ENCODE measurements at places on chromosomes 2 and 18.

- DNase-seq = no peak
Observed at GRCh38 chr18:36041146-36041545, 26.2 kb downstream of the RPRD1A start.

DNA sequence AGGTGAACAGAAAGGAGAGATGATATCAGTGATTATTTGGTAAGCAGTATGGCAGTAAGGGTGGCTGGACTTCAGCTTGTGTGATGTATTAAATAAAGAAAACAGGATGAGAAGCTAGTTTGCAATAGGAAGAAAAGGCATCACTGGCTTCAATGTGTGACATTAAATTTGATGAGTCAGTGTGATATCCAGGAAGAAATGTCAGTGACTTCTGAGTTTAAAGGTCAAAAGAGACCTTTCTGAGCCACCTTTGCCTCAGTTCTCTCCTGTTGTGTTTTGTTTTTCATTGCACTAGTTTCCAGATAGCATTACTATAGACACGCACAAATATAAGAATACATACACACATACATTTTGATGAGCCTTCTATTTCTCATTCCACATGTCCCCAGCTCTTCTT is 105.6 kb downstream of the PIGN start:
- DNase-seq = no peak

GRCh38 chr2:230885463-230886130 is 20.9 kb downstream of the ITM2C start:
- peak; percentile 27 for DNase-seq

DNA sequence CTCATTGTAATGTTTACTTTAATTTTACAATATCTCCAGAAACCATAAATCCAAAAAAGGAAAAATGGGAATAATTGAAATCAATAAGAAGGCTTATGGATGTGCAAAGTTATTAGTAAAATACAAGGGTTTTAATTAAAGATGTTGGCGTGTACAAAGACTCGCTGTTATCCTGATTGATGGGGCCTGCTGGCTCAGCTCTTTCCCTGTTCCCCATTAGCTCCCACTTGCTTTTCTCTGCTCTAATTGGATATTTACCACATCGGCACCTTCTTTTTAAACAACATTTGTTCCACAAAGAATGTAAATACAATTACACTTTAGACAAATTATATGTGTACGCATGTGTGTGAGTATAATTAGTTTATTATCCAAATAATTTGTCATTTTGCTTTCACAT is 796.6 kb downstream of the ERBB4 start:
- DNase-seq = no peak

DNA sequence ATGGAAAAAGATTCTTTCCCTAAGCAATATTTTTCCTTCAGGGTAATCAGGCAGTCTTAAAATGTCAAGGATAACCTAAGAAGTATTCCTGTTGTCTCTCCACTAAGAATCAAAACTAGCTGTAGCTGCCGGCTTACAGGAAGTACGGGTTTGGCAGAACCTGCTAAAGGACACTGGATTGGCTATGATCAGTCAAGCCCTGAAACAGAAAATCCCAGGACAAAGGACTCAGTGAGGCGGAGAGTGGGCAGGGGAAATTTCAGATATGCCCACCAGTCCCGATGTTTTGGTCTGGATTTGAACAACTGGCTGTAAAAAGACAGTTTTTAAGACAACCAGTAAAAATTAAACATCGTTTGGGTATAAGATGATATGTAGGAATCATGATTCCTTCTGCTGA is 155.7 kb downstream of the HDAC4 start:
- no peak for DNase-seq

GRCh38 chr2:106299696-106300095 is 105.6 kb upstream of the UXS1 start:
- no peak for DNase-seq

DNA sequence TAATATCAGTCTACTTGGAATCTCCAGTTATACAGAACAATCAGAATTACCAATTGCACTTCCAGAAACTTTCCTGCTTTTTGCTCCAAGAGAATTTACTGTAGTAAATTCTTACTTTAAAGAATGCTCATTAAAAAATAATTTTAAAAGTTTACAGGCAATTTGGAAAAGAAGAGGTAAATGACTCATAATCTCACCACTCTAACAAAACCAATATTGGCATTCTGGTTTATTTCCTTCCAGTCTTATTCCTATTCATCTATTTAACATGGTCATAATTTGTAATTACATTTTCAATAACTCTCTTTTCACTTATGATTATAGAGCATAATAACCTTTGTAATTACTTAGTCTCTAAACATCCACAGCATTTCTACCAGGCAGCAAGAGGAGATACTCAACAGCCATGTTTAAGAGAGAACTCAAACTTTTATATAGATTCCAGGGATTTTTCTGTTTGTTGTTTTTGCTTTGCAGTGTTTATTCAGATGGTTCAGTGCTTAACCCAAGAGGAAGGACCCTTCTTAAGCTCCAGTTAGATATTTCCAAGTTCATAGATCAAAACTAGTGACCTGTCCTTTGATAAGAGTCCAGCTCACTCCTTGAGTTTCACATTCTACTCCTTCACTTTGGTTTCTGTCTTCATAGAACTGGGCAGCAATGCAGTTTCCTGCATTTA is 464.7 kb downstream of the TXNL1 start:
- DNase-seq = no peak

DNA sequence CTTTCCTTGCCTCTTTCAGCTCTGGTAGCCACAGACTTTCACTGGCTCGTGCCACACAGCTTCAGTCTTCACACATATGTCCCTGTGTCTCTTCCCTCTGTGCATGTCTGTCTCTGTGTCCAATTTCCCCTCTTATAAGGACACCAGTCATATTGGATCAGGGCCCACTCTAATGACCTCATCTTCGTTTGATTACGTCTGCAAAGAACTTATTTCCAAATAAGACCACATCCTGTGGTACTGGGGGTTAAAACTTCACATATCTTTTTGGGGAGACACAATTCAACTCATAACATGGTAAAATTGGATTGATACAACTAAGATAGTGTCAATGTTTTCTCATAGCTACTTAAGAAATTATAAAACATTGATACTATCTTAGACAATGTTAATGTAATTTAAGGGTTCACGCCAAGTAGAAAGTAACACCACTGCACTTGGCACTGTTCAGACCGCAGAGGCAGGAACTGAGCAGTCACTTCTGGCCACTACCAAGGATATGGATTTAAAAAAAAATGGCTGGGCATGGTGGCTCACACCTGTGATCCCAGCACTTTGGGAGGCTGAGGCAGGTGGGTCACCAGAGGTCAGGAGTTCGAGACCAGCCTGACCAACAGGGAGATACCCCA is 119.6 kb upstream of the EPAS1 start:
- DNase-seq = no peak

GRCh38 chr2:82837588-82838304 is 1621.3 kb downstream of the SUCLG1 start:
- no peak for DNase-seq

DNA sequence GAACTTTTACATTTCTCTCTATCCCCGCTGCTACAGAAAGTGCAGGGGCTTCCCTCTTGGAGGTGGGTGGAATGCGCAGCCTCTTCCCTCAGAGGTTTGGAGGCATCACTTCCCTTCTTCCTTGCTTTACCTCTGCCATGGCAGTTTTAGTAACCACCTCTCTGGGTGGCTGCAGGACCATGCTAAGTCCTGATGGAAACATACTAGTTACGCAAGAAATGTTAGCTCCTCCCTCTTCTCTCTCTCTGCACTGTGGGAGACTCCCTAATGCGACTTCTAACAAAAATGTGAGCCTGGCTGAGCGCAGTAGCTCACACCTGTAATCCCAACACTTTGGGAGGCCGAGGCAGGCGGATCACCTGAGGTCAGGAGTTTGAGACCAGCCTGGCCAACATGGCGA is 116.8 kb upstream of the RAB6C start:
- DNase-seq = no peak

DNA sequence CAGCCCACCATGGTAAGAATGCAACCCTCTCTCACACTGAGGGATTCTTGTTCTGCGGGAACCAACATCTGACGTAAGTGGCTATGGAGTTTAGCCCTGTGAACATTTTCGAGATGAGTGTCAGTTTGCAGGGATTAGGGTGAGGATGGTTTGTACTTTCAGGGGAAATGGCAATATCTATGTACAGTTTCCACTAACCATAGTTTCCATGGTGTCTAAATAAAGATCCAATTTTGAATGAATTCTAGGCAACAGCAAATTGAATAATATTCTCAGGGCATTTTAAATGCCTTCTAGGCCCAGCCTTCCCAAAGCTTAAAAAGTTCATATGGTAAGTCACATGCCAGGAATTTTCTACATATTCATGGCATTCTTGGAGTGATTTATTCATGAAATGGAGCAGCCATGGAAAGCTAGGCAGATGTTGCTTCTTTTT is 105.4 kb upstream of the MMADHC start:
- no peak for DNase-seq
